Heart left ventricle (tissue), 16 donors: ENCODE measurements at places on chromosomes 3 and 15. TPM values are rescaled to one million over a fixed set of nuclear protein-coding genes. Genes with fewer than 3 reads are reported as not detected.

DNA sequence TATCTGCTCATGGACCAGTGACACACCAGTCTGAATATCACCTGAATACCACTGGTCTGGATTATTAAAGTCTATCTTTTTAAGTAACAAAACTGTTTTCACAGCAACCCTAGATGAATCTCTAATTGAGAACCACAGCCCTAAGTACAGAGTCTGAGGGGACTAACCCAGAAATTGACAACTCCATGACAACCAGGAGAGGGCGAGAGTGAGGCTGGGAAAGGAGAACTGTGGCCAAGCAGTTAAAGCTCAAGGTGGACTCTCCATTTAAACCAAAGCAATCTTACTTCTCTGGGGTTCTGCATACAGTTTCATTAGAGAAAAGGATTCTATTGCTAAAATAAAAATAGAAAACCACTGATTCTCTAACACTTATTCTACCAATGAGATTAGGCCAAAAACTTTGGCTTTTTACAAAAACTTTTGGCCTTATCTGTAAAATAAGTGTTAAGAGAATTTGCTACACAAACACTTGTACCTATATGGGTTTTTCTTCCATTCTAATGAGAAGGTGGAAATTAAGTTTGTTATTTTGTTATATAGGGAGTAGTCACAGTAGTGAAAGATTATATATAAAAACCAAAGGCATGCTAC, 11.4 kb downstream of the NEK10 start:
- no peaks in the 10 kb centered on the region for H3K36me3 ChIP-seq
- H3K4me1 ChIP-seq: no peaks in the 10 kb centered on the region
- H3K27ac ChIP-seq: no peak overlapping the region
- no peaks in the 10 kb centered on the region for H3K27me3 ChIP-seq

DNA sequence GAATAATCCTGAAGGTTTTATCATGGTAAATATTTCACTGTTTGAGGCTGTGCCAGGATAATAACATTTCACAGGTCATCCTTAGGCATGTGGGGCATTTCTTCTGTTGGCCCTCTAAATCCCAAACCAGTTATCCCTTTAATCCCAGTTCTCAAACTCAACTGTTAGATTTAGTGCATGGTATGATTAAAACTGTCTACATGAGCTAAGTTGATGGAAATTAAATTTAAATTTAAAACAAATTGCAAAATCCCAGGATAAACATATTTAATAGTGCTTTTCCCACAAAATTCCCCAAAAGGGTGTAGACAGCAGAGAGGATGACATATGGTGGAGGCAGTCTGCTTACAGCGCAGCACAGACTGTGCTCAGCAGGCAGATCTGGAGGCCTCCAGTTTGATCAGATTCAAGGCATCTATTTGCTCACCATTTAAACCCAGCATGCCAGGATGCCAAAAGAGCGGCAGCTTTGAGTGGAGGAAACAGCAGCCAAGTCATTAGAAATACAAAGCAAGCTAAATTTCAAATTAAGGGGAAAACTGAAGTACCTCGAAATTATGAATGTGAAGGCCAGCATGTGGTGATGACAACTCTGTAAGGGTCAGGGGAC, 325.8 kb downstream of the KCNH8 start:
- no peak overlapping the region for H3K27ac ChIP-seq
- no peaks in the 10 kb centered on the region for H3K27me3 ChIP-seq
- DNase-seq: no peak
- no peak overlapping the region for H3K4me3 ChIP-seq
- no peaks in the 10 kb centered on the region for H3K36me3 ChIP-seq

- H3K36me3 ChIP-seq: no peaks in the 10 kb centered on the region
- peaks cover 47% of the 10 kb centered on the region for H3K4me1 ChIP-seq
- H3K27ac ChIP-seq: peak overlapping the region; percentile 73
- H3K4me3 ChIP-seq: no peak overlapping the region
Observed at GRCh38 chr15:58457466-58457965, 25.7 kb downstream of the LIPC start.

DNA sequence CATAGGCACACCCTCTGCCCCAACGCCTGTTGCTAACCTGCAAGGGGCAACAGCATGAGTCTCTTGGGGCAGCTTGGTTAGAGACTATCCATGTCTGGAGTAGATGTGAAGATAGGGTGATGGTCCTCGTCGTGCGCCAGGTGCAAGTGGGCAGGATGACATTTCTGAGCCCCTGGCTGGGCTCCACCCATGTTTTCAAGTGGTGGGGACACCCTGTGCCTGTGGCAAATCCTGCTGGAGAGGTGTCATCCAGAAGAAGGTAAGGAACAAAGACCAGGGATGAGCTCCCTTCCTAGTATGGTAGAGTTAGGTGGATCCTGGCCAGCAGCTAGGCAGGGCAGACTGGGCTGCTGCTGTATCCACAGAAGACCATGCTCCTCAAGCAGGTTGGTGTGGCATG, 152.6 kb downstream of the ABHD5 start:
- no peak for DNase-seq
- H3K4me3 ChIP-seq: no peak overlapping the region
- no peaks in the 10 kb centered on the region for H3K4me1 ChIP-seq
- H3K36me3 ChIP-seq: no peaks in the 10 kb centered on the region

- H3K27ac ChIP-seq: no peak overlapping the region
- no peaks in the 10 kb centered on the region for H3K4me1 ChIP-seq
- no peaks in the 10 kb centered on the region for H3K36me3 ChIP-seq
- H3K27me3 ChIP-seq: no peaks in the 10 kb centered on the region
- no peak overlapping the region for H3K4me3 ChIP-seq
- no peak for DNase-seq
Observed at GRCh38 chr3:66077973-66078372, 39.3 kb upstream of the MAGI1 start.

- DNase-seq: no peak
- no peaks in the 10 kb centered on the region for H3K4me1 ChIP-seq
- no peak overlapping the region for H3K27ac ChIP-seq
- H3K36me3 ChIP-seq: no peaks in the 10 kb centered on the region
- H3K27me3 ChIP-seq: no peaks in the 10 kb centered on the region
Observed at GRCh38 chr3:24004171-24004938, 59.3 kb downstream of the NR1D2 start.

GRCh38 chr3:132787616-132788300, 65.5 kb upstream of the NPHP3 start:
- H3K36me3 ChIP-seq: no peaks in the 10 kb centered on the region
- H3K4me3 ChIP-seq: no peak overlapping the region
- H3K4me1 ChIP-seq: peaks cover 14% of the 10 kb centered on the region
- H3K27me3 ChIP-seq: no peaks in the 10 kb centered on the region
- no peak for DNase-seq

DNA sequence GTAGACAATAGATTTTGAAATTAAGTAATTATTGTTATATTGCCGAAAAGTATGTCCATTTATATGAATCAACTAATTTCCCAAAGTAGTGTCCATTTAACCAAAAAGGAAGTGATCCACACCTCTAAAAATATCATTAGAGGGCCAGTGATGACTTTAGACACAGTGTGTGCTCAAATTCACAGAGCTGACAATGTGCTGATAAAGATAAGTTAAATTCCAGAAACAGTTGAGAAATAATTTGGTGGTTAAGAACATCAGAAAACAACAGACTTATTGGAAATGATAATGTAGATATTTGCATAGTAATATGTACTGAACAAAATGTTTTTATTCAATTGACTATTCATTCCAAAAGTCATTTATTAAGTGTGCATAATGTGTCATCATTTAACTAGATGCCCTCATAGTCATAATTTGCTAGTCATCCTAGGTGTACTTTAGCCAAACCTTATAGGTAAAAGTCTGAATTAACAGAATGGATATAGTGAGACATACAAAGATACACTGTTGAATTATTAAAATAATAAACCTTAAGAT, 230.2 kb upstream of the ADAMTS9 start:
- no peak overlapping the region for H3K4me3 ChIP-seq
- DNase-seq: no peak
- H3K36me3 ChIP-seq: no peaks in the 10 kb centered on the region

GRCh38 chr3:176906046-176906905, 291.0 kb downstream of the TBL1XR1 start:
- H3K4me3 ChIP-seq: no peak overlapping the region
- H3K4me1 ChIP-seq: no peaks in the 10 kb centered on the region
- peak overlapping the region; percentile 28 for H3K27ac ChIP-seq
- no peaks in the 10 kb centered on the region for H3K27me3 ChIP-seq
- H3K36me3 ChIP-seq: no peaks in the 10 kb centered on the region
- DNase-seq: no peak

GRCh38 chr3:103057003-103057402, 622.2 kb downstream of the ZPLD1 start:
- H3K27me3 ChIP-seq: no peaks in the 10 kb centered on the region
- no peak for DNase-seq
- no peaks in the 10 kb centered on the region for H3K4me1 ChIP-seq
- H3K36me3 ChIP-seq: no peaks in the 10 kb centered on the region
- no peak overlapping the region for H3K4me3 ChIP-seq

- H3K4me1 ChIP-seq: peaks cover 5% of the 10 kb centered on the region
- DNase-seq: peak; percentile 69
- no peaks in the 10 kb centered on the region for H3K27me3 ChIP-seq
Observed at GRCh38 chr15:90915808-90916440, 12.8 kb downstream of the MAN2A2 start.

DNA sequence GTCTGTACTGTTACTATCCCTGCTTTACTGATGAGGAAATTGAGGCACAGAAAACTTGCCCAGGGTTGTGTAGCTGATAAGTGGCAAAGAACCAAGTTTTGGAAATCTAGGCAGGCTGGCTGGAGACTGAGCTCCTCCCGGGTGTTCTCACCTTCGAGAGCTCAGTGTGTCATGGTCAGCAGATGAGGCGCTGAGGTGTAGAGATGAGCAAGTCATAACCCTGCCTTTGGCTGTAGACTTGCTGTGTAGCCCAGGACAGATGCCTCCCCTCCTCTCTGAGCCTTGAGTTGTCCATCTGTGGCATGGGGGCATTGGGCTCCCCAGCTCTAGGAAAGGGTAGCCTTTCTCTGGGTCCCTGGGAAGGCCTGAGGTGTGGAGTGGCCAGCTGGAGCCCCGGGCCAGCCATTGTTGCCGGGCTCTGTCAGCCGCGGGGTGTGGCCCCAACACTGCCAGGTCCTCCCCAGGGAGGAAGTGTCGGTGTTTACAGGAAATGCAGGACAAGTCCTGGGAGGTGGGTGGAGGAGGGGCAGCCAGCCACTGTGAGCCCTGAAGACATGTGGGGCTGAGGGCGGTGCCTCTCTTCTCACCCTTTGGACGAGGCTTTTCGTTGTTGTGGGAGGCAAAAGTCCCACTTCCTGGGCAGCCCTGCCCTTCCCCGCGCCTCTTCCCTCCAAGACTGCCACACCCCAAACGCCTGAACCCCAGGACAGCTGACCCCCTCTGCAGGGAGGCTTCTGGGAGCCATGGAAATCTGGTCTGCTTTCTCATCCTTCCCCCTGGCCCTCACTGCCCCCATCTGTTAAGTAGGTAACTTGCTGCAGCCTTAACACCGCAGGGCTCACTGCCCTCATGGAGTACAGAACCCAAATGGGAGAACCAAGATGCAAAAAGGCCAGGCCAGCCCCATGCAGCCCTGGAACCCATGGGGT, 29.1 kb downstream of the FGD5 start:
- H3K4me3 ChIP-seq: no peak overlapping the region
- peaks cover 41% of the 10 kb centered on the region for H3K4me1 ChIP-seq
- peak; percentile 78 for DNase-seq
- no peaks in the 10 kb centered on the region for H3K36me3 ChIP-seq

DNA sequence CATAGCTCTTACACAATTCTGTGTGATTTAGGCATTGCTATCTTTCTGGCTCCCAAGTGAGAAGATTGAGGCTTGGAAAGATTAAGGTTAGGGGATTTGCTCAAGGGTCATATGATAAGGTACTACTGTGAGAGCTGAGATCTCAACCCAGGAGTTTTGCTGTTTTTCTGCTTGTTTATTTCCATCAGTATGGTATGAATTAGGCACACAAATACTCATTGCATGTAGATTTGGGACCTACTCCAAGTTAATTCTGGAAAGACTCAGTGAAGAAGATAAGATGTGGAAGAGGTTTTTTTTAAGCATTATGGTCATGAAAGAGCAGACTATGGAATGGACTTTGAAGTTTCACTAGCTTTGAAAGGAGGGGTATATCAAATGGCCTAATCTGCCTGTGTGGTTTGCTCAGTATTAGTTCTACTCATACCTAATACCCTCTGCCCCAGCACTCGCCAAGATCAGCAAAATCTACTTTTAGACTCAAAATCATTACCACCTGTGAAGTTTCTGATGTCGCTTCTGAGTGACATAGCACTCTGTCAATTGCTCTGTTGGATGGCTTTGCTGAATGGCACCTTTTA, 12.5 kb downstream of the MBNL1 start:
- H3K4me3 ChIP-seq: no peak overlapping the region
- no peaks in the 10 kb centered on the region for H3K27me3 ChIP-seq
- peak overlapping the region; percentile 55 for H3K27ac ChIP-seq
- no peak for DNase-seq

GRCh38 chr3:146191051-146191450, 30.1 kb upstream of the PLOD2 start:
- H3K4me1 ChIP-seq: no peaks in the 10 kb centered on the region
- H3K36me3 ChIP-seq: no peaks in the 10 kb centered on the region
- H3K27ac ChIP-seq: no peak overlapping the region
- H3K27me3 ChIP-seq: no peaks in the 10 kb centered on the region
- H3K4me3 ChIP-seq: no peak overlapping the region

- no peaks in the 10 kb centered on the region for H3K36me3 ChIP-seq
- no peaks in the 10 kb centered on the region for H3K4me1 ChIP-seq
- DNase-seq: no peak
- no peak overlapping the region for H3K4me3 ChIP-seq
- H3K27ac ChIP-seq: no peak overlapping the region
- no peaks in the 10 kb centered on the region for H3K27me3 ChIP-seq
Observed at GRCh38 chr3:43073836-43074220, 32.1 kb downstream of the POMGNT2 start.

Gene TGFBR2
- total RNA-seq: 118 TPM

Gene TFG
- 83.1 TPM for total RNA-seq

Gene GUCA1C
- 5.2 TPM for total RNA-seq

Gene SEMA6D
- 22.3 TPM for total RNA-seq

Gene SYNPR
- total RNA-seq: not detected

Gene MST1R
- total RNA-seq: 2.8 TPM

Gene MTFMT
- total RNA-seq: 41.0 TPM

Gene CHST13
- 0.40 TPM for total RNA-seq

Gene WDR82
- total RNA-seq: 56.7 TPM

Gene GAP43
- 2.6 TPM for total RNA-seq

Gene ST8SIA2
- 8.1 TPM for total RNA-seq
